Psoas muscle (tissue), 8 donors: ENCODE measurements at places on chromosomes 2 and 18.
A peak's percentile ranks its signal among the peaks of the same experiment; 100 is the strongest.

DNA sequence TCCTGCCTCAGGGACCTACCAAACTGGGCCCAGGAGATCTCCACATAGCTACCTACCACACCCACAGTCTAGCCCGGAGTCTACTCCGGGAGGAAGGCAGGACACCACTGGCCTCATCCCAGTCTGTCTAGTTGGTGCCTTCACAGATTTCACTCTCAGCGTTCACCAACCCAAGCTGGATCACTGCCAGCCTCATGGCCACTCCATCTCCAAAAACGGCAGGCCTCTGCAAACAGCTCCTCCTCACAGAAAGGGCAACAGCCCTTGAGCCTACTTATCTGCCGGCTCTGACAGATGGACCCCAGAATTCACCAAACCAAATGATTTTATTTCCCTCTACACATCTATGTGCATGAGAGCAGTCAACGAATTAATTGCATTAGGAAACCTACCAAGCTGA is 61.3 kb downstream of the NCKAP5 start:
- DNase-seq: no peak

- DNase-seq: no peak
Observed at GRCh38 chr18:80225685-80226084, 21.6 kb downstream of the PARD6G start.

GRCh38 chr2:96618596-96619283 is 19.4 kb downstream of the KANSL3 start:
- DNase-seq: no peak

DNA sequence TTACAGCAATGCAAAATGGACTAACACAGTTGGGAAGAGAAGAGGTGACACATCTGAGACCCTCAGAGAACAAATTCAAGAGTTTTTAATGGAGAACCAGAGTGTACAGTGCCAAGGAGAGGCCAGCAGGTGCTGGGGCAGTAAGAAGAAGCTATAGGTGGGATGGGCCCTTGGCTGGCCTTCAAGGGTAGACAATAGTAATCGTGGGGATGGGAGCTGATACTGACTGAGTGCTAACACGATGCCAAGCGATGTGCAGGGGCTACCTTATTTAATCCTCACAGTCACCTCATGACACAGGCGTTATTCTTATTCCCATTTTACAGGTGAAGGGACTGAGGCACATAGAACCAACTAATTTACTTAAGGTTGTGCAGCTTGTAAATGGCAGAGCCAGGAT is 131.9 kb upstream of the ID2 start:
- DNase-seq: no peak

- DNase-seq: no peak
Observed at GRCh38 chr18:31576670-31577069, 15.0 kb upstream of the TTR start.

DNA sequence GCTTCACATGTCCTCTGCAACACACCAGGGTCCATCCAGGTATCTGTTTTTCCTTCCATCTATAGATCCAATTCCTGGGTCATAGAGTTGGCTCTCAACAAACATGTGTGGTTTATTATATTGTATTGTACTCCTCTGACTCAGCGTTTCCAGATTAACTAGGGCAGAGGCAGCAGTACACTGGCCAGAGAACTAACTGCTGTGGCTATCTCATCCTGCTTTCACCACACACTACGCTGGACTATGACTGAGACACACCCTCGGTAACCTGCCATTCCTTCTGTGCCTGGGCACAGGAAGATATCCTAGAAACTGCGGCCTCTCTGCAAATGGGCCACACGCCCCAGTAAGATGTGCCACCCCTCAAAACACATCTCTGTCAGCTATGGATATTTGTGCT is 159.8 kb upstream of the STK17B start:
- DNase-seq: no peak

- DNase-seq: no peak
Observed at GRCh38 chr2:42474765-42475454, 18.9 kb downstream of the KCNG3 start.

GRCh38 chr2:232325324-232326273 is 53.0 kb upstream of the ALPP start:
- DNase-seq: peak; percentile 81

GRCh38 chr2:223269386-223269785 is 217.4 kb downstream of the KCNE4 start:
- no peak for DNase-seq

DNA sequence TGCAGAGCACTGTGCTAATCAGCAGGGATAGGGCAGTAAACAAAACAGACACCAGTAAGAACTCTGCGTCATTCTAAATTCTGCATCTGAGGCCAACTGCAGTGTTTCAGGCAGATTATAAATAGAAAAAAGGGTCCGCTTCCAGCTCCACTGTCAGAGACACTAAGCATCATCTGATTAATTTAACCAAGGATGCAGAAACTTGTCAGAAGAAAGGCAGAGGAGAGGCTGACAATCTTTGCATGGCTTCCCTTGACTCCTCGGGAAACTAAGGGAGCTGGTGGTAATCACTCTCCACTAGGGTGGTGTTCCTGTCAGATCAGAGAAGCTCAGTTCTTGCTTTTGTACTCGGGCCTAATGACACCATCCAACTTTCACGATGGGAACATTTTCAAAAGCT is 123.5 kb downstream of the DNAH6 start:
- DNase-seq: no peak

DNA sequence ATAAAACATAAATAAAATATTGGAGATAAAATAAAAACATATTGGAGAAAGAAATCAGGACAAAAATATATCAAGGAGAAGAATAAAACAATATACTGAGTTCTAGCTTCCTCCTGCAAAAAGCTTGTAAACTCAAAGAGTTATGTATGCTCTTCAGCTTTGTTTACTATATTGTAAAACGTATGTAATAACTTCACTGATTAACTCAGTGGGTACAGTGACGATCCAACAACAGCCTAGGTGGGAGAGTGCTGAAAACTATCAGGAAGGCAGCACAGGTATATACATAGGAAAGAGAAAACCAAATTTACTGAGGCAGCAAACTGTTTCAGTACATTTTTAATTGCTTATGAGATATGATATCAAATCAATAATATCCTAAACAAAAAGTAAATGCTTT is 8.3 kb downstream of the DSC2 start:
- DNase-seq: no peak

DNA sequence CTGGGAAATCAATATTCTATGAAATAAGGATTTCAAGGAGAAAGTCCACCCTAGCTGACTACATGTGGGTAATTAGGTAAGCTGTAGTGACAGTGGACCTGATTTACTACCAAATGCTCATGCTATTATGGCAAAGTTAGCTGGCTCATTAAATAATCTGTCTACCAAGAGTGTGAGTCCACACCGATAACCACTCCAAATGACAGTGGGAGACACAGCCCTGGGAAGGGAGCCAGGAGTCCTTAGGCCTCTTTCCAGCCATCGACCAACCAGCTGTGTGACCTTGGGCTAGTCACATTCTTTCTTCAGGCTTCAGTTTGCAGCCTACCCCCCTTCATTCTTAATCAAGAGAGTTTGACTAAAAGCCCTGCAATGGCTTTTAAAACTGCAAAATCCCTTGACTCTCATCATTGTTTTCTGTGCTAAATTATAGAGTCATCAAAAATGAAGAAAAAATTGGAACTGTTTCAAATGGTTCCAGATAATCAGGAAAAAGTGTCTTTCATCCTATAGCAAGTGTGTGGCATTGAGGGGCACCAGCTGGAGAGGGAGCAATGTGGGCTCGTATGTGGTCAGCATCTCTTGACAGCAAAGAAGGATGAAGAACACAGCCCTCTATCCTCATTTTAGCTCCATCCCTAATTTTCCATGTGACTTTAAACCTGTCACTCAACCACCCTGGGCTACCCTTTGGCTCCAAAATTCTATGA is 45.6 kb upstream of the SLC14A2 start:
- DNase-seq: no peak

DNA sequence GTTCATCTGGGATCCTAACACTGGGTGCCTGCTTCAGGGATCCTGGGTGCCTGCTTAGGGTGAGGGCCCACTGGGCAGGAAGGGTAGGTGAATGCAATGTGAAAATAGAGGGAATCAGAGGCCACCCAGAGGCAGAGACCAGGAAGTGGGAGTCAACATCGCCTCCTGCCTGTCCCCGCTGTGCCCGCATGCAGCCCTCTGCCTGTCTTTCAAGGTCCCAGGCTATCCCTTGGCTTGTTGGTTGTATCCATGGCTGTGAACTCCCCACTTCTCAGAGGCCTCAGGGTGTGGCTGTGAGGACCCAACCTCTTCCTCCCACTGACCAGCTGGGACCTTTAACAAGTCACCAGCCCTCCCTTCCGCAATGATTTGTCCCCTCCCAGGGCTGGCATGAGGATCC is 26.5 kb downstream of the PSD4 start:
- no peak for DNase-seq

DNA sequence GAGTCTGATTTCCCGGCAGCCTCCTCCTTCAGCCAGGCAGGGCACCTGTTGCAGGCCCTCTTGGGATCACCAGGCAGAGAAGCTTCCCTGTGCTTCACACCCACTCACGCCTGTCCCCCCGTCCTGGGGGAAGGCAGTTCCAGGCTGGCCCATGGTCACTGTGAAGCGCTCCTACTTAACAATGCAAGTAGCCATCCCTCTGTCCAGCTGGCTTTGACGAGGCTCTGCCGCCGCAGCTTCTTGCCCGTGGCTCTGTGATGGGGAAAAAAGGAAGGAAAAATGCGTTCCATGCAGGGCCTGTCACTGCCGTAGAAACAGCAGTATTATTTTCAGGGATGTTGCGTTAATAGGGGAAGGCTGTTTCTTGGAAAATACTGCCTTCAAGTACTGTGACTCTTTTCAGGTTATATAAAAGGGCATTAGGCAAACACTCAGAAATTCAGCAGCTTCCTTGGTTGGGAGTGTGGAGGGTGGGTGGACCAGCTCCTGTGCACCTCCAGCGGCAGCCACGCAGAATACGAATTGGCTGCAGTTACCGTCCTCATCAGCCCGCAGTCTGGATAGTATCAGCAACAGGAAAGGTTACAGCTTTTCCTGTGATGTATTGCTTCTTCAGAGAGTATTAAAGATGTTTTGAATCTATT is 232.3 kb downstream of the KLHL29 start:
- peak; percentile 80 for DNase-seq

DNA sequence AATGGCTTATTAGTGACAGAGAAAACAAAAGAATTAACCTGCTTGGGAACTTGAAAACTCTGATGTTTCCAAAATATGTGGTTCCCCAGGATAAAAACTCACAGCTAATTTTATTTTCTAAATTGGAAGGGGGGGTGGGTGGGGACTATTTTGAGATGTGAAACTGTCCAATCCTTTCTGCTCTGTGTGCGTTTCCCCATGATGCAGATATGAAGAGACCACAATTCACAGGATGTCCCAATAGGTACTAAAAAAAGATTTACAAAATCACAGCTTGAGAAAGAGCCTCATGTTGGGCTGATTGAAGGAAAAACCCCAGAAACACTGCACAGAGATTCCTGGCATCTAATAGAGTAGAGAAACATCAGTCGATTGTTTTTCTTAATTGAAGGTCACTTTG is 273.2 kb downstream of the ARHGAP15 start:
- DNase-seq: no peak

GRCh38 chr2:235990344-235990743 is 177.8 kb downstream of the GBX2 start:
- DNase-seq: no peak

DNA sequence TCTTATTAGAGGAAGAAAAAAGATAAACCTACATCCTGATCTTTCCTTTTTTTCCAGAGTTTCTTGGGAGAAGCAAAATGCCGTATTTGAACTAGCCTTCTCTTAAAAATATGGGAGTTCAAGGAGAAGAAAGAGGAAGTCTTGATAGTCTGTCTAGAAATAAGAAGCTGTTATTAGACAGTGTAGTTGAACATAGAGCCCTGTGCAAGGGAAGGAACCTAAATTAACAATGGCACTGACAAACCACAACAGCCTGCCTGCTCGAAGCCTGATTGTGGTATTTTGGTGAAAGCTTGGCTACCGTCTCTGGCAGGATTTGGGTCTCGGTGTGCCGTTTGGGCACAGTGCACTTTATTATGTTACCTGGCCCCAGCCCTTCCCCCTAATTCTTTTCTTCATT is 17.1 kb downstream of the SMARCAL1 start:
- DNase-seq: no peak

- DNase-seq: no peak
Observed at GRCh38 chr2:38850045-38850444, 25.7 kb downstream of the DHX57 start.
